Mesothelial cell of epicardium (in vitro differentiated cells): ENCODE measurements at places on chromosomes 12 and 14. TPM values are rescaled to one million over a fixed set of nuclear protein-coding genes. Genes with fewer than 3 reads are reported as not detected.

GRCh38 chr12:18158774-18159557 lies 69.0 kb upstream of the RERGL start:
- no peak for DNase-seq

DNA sequence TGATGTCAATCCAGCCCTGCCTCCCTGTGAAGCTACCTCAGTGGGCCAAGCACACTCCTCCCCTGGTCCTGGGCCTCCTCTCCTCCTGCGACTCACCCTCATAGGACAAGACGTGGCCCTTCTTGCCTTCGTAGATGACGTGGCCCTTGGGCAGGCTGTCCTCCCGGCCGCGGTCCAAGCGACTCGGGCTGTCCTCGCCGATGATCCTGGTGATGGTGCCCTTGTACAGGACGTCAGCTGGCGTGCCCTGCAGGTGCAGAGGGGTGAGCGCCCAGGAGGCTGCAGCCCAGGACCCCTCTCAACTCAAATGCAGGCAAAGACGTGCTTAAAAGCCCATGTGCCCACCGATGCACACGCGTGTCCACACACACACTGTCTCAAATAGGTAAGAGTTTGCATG lies 55.6 kb downstream of the RFLNA start:
- no peak for DNase-seq

- no peak for DNase-seq
Observed at GRCh38 chr14:77024171-77024691, 4.3 kb downstream of the IRF2BPL start.

DNA sequence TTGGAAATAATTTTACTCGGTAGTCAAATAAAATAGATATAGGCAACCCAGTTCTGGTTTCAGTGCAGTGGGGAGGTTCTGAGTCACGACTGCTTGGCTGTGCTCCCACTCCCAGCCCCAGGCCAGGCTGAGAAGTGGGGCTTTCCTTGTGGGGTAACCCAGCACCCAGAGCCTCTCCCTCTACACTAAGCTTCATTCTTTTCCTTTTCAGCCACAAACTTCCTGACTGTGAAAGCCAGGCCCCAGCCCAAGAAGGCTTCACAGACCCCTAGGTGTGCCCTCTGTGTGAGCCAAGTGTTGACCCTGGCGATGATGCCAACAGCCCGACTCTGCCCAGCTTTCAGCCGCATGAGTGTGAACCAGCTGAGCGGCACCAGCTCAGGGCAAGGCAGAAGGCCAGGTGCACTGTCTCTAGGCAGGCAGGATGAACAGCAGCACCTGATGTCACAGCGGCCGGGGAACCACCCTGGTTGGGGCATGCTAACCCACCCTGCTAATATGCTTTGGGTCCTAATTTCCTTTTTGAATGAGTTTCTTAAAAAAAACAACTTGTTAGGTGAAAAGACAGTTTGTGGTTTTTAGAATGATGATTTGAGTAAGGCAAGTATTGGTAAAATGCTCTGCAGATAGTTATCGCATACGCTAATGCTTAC lies 42.2 kb upstream of the ATP23 start:
- DNase-seq, result no peak

Gene CCDC184
- total RNA-seq, result 1.4 to 1.7 TPM (median 1.6 TPM) in 3 replicates

Gene A2M
- 3.8 to 4.8 TPM (median 4.3 TPM) in 3 replicates for total RNA-seq

Gene PPM1H
- total RNA-seq, result 10.3 to 15.7 TPM (median 11.2 TPM) in 3 replicates

Gene OASL
- 0.11 TPM in 1 of 3 replicates, not detected in the others for total RNA-seq
